ENCODE measurements at places on chromosomes 2 and 18.
A peak's percentile ranks its signal among the peaks of the same experiment; 100 is the strongest.

DNA sequence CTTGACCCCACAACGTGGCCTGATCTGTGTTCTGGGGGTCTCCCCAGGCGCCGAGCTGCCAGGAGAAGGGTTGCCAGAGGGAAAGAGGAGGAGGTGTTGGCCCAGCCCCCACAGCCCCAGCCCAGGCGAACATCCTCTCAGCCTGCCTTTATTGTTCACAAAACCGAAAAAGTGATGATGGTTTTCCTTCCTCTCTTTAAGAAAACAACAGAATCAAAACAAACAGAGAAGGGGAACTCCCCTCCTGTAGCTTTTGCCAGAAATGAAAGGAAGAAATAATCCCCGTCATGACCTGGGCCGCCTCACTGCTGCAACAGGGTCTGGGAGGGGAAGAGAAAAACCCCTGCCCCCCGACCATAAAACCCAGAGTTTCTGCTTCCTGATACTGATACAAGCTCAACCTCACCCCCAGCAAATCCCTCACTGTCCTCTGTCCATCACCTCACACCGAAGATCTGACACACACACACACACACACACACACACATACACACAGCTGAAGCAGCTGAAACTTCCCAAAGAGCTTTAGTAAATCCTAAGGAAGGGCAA lies 52.0 kb downstream of the ZFP36L2 start:
- peak; percentile 90 for DNase-seq

GRCh38 chr2:149357058-149357457 lies 26.7 kb downstream of the LYPD6 start:
- DNase-seq, result no peak

GRCh38 chr18:73647391-73647790 lies 500.2 kb downstream of the FBXO15 start:
- no peak for DNase-seq

DNA sequence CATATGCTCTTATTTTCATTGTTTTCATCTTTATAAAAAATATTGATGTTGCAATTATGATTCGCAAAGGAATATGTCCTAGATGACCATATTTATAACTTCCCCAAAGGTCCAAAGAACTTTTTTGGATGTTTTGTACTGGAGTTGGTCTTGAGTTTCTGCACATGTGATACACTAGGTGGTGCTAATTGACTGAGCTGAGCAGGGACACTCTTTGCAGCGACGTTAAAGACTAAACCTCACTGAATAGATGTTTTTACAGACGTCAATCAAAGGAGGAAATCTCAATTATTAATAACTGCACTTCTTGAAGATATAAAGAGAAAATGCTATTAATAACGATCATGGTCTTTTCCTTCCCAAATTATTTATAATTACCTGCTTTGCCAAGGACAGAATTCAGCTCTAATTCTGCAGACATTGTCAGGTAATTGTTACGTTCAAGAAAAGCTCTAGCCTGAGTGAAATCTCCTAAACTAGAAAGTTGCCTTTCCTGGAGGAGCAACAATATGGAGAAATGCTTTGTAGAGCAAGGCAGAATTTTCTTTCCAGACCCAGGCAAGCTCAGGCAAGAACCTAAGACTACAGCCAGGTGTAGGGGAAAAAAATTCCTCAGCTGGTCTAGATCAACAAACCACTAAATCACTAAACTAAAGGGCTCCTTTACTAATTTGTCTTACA lies 119.3 kb upstream of the RBBP8 start:
- peak; percentile 44 for DNase-seq

GRCh38 chr18:55266981-55267380 lies 307.7 kb upstream of the CCDC68 start:
- no peak for DNase-seq

- no peak for DNase-seq
Observed at GRCh38 chr2:41922177-41922576, 125.6 kb upstream of the PKDCC start.

GRCh38 chr2:230664128-230664527 lies 48.5 kb upstream of the CAB39 start:
- DNase-seq, result no peak

DNA sequence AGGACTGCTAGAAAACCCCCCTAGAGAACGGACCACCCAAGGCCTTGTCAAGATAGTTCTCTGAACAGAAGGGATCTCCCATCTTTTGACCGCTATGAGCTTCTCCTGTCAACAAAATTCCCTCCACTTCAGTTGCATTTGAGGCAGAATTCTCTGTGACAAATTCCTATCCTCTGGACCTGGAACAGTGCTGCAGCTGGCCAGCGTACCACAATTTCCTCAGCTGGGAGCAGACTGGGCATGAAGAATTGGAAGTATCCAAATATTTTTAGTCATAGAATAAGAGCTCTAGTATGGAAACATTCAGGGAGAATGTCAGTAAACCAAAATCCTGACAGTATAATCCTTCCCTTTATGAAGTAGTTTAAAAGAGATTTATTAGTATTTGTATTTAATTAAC lies 147.1 kb upstream of the BOD1L2 start:
- DNase-seq, result no peak

DNA sequence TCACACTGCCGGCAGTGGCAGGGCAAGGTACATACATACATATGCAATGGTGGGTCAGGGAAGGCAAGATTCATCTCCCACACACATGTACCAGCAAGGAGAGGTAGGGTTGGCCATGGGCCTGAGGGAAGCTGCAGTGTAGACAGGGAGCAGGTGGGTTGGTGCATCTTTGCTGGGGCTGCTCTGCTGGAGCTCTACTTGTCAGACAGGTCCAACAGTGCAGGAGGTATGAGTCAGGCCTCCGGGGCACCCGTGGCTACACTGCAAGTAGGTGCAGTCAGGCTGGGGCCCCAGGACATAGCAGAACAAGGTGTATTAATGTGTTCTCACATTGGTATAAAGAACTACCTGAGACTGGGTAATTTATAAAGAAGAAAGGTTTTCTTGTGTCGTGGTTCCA lies 281.1 kb upstream of the COL3A1 start:
- DNase-seq, result no peak

DNA sequence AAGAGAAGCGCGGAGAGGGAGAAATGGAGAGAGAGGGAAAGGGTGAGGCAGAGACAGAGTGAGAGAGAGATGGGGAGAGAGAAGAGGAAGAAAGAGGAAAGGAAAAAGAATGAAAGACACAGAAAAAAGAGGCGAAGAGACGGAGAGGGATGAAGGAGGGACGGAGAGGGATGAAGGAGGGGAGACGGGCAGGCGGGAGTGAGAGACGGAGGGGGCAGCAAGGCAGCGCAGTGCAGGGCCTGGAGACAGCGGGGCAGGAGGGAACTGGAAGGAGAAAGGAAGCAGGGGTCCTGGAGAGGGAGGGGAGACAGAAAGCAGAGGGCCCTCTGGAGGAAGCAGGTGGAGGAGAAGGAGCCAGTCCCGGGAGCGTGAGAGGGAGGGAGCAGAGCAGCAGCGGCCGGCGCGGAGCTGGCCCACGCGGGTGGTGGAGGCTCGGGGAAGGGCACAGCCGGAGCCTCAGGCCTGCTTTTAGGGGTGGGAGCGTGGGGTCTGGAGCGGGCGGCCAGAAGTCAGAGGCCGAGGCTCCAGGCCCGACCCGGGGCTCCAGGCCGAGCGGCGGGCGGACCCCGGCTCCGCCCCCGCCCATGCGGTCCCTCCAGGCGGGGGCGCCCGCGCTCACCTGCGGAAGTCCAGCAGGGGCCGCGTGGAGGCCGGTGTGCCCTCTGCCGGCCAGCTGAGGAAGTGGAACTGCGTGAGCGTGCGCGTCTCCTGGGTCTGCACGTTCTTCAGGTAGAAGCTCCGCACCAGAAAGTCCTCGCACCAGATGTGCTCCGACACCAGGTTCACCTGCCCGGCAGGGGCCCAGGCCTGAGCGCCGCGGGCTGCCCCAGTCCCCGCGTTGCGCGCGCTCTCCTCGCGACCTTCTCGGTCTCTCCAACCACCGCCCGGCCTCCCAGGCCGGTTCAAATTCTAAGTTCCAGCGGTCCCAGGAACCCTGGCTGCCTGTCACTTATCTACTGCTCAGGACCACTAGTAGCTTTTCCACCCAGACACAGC lies 14.5 kb downstream of the PTPRN start:
- DNase-seq, result peak; percentile 95

GRCh38 chr18:78579449-78579848 lies 400.2 kb upstream of the SALL3 start:
- no peak for DNase-seq

- DNase-seq, result no peak
Observed at GRCh38 chr2:58569475-58570185, 328.5 kb upstream of the FANCL start.

DNA sequence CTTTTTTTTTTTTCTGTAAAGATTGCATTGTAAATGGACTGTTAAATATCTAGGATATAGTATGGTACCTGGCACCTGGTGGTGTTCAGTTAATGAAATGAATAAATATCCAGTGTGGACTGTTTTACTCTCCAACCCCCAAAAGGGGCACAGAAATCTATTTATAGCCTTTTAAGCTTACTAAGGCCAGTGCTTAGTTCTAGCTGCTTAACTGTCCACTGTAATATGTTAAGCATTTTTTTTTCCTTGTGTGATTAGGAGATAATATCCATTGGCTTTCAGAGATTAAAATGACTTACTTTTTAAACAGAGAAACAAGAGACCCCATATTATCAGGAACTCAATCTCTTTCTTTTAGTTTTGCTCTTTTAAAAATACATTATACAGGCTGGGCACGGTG lies 84.4 kb downstream of the ZNF532 start:
- DNase-seq, result no peak

- no peak for DNase-seq
Observed at GRCh38 chr2:163364736-163365135, 371.1 kb downstream of the FIGN start.

GRCh38 chr2:55581435-55581834 lies 36.0 kb downstream of the PPP4R3B start:
- DNase-seq, result peak; percentile 13

DNA sequence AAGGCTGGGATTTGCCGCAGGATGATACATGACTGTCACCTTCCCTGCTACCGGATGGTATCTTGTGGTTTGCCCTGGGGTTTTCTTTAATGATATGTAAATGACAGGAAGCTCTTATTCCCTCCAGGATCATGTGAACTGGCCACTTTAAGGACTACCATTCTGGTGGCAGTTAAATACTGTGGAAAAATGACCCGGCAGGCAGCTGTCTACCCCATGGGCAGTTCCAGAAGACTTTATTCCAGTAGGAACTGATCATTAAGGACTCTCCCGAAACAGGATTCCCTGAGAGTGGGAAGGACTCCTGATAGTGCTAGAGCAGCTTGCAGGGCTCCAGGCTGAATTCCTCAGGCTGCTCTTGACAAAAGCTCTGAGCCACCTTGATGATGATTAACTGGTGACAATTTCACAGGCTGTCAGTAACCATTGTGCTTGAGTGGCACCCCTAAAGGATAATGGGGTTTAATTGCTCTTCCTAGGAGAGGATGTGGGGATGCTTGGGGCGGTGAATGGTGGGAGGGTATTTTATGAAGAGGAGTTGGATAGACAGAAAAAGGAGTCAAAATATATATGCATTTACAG lies 212.0 kb downstream of the CPS1 start:
- DNase-seq, result no peak

DNA sequence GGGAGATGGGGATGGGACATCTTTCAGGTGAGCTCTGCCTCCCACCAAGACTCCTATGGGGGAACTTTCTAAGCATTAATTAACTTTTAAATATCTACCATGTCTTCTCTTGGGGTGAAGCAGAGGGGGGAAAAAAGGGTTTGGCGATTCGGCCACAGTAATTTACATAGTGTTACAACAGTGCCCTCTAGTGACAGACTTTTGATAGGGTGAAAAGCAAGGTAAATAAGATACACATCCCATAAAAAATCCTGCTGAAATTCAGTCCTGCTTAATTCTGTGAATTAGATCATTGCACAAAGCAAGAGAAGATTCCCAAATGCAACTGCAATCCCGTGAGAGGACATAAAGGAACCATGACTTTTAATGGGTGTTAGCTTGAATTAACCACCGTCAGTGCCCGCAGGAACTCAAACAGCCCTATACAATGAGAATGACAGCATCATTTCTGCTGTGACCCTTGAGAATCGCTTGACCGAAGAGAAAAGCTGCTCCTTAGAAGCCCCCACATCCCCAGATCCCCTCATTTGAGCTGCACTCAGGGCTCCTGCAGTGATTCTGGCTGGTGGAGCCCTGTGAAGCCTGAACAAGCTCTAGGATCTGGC lies 32.8 kb downstream of the FAM124B start:
- DNase-seq, result peak; percentile 58

- DNase-seq, result no peak
Observed at GRCh38 chr2:70005752-70006446, 44.5 kb upstream of the ASPRV1 start.
